Activated naive CD4-positive, alpha-beta T cell treated with anti-CD3 and anti-CD28 coated beads for 36 hours (primary cell): ENCODE measurements at places on chromosomes 3 and 15.

- DNase-seq = no peak
Observed at GRCh38 chr3:135809021-135809634, 156.4 kb upstream of the PPP2R3A start.

GRCh38 chr15:88342666-88343065, 86.1 kb upstream of the NTRK3 start:
- no peak for DNase-seq

DNA sequence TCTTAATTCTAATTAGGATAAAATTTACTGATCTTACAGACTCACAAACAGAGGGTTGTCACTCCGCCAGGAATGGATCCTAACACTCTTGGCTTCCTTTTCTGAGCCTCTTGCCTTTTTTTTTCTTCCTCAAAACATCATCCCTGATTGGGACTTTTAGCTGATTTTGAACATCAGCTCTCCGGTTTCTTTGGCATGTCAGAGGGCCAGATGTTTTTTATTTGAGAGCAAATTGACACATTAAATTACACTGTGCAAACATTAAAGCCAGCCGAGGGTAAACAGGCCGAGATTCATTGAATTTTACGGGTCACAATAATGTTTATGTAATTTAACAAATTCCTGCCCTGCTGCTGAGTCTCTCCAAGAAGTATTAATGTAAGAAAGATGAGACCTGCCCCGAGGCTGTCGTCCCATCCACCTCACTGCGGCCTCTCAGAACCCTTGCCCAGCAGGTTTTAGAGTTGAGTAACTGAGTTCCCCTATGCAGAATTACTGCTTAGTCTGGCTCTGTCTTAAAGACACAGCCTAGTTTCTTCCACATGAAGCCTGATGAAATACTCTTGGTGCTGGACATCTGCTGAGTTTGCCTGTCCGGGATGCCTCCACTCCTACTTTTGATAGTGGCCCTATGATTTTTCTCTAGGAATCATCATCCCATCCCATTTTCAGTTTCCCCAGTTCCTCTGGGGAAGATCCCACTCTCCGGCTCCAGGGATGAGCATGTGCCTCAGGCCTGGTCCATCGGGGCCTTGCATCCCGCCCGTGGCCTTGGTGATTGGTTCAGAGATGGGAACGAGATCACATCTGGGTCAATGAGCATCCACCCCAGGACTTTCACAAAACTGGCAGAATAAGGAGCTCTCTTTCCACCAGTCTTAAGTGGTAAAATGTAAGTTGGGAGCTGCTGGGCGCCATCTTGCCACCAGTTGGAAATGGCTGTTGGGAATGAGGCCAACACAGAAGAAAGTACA, 226.6 kb upstream of the TLE3 start:
- DNase-seq = no peak

DNA sequence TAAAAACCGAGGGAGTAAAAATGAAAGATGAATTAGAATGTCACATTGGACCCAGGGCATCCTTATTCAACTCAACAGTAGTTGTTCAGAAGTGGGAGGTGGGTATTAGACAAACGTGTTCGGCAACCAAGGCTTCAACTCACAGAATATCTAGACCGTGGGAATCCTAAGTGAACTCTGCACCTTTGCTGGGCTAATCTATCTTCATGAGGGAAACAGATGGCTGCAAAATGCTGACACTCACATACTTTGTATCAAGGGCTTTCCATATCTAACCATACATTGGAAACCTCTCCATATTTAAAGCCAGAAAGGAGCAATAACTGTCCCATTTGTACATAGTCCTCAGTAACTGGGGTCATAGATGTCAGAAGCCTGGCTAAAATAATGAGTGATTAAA, 20.9 kb downstream of the PLSCR1 start:
- no peak for DNase-seq

- DNase-seq = peak; percentile 16
Observed at GRCh38 chr3:170410428-170411029, 8.1 kb upstream of the CLDN11 start.

DNA sequence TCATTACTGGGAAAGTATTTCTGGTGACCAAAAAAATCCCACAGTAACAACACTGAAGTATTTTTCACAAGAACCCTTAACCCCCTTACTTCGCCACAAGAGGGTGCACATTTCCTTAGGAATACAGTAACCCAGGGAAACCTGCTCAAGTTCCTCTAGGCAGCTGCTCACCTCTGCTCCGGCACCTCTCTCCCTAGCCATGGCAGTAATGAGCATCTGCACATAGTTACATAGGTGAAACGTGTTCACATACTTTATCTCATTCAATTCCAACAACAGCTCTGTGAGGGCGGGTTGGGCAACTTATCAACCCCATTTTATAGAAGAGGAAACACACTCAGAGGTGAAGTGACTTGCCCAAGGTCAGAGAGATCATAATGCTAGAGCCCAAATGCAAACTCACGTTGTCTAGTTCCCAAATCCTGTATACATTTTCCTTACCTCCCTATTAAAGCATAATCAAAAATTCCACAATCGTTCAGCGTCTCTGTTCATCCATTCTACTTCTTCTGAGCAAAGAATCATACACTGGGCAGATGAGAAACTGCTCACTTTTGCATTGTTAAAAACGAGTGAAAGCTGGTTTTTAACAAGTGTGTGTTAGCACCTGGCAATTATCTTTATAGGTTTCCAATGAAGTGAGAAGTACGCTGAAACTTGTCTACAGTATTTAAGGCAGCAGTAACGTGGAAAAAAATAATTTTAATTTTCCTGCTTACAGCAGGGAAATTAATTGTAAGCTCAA, 90.7 kb downstream of the IGF2BP2 start:
- peak; percentile 50 for DNase-seq

DNA sequence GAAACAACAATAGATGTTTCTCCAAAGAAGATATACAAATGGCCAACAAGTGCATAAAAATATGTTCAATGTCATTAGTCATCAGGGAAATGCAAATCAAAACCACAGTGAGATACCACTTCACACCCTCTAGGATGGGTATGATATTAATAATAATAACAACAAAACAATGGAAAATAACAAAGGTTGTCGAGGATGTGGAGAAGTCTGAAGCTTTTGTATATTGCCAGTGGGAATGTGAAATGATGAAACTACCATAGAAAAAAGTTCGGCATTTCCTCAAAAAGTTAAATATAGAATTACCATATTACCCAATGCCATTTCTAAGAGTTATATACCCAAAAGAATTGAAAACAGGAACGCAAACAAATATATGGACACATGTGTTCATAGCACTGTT, 10.8 kb downstream of the BHLHE40 start:
- DNase-seq = no peak

DNA sequence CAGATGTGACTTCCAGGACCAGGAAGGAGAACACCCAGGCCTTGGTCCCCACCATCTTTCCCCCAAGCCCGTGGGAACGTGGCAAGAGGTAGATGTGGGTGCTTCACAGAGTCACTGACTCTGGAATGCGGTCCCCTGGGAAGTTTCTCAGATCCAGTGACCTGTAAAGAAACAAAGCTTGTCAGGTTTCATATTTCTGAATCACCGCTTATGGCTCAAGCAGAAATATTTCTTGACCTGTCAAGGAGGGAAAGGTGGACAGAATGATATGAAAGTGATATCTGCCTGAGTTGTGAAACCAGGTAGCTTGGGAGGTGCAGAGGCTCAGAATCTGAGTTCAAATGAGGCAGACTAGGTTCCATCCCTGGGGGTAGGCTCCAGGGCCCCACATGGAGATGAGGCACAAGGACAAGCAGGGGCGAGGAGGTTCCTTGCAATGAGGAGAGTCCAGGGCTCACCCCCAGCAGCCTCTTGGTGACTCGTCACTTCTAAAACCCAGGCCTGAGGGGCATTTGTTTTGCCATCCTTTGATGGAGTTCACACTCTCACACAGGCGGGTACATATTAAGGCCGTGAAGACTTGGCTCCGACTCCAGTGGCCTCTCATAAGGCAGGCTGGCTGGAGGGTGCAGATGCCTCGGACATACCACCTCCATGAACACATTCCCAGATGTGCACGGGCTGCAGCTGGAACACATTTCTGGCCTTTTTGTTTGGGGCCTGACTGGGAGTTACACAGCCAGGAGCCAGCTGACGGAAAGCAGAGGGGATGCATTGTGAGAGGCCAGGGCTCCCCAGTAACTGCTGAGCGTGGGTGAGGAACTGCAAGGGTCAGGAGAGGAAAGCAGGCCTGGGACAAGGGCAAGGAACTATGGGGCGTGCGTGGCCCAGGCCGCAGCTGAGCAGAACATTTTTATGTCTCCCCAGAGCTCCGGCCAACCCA, 1.3 kb downstream of the CILP start:
- DNase-seq = no peak

DNA sequence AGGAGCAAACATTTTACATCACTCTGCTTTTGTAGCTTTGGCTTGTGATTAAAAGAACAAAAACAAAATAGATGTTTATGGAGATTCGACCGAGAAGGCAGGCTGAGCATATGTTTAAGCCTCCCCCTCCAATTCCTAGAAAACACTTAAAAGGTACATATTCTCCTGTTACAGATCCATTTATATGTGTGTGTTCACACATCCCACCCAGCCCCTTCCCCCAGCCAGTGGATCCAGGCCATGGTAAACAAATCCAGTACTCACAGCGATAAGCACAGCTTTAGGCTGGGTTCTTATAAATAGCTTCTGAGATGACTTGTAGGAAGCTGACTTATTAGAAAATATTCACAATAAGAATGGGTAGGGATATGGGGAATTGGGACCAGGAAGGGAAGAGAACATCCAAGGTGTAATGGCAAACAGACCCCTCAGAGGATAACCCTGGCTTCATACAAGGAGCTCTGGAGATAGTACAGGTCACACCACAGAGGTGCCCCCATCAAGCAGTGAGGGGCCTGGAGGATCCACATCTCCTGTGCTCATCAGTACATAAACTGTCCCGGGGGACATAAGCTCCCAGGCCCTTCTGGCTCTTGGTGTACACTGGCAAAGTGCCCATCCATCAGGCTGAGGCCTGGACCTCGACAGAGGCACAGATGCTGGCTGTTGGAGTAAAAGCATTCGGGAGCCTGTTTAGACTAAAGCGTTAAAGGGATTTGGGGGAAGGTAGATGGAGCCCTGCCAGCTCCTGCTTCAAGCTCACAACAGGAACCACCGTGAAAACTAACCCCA, 70.0 kb upstream of the UBE2E1 start:
- DNase-seq = no peak

DNA sequence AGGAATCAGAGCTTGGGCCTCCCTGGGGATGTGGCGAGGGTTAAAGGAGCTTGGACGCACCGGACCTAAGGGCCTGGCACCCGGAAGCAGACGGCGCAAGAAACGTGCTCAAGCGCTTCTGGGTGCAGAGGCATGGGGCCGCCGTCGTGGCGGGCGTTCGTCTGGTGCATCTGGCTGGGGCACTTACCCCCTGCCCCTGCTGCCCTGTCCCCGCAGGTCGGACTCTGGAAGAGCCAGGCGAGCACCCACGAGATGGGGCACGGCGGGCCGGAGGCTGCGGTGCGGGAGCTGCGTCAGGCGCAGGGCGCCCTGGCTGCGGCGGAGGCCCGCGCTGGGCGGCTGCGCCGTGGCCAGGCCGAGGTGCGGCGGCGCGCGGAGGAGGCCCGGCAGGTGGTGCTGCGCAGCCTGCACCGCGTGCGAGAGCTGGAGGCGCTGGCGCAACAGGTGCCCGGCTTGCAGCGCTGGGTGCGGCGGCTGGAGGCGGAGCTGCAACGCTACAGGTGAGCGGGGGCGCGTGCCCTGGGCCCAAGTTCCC, 2.5 kb downstream of the EFCC1 start:
- peak; percentile 69 for DNase-seq

DNA sequence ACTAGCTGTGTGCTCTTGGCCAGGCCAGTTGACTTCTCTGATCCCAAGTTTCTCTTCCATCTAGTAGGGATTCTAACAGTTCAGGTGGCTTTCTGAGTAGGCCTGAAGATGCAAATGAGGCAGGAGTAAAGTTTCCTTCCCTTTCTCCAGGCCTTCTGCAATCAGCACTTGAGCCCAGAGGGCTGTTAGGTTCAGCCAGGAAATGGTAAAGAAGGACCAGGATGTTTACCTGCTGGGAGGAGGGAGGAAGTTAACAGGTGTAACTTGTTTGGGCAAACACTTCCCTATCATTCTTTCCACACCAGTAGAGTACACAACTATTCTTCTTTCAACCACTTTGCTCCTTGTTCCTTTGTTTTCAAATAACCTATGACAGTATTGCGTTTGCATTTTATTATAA, 13.3 kb upstream of the TNFSF10 start:
- DNase-seq = no peak

DNA sequence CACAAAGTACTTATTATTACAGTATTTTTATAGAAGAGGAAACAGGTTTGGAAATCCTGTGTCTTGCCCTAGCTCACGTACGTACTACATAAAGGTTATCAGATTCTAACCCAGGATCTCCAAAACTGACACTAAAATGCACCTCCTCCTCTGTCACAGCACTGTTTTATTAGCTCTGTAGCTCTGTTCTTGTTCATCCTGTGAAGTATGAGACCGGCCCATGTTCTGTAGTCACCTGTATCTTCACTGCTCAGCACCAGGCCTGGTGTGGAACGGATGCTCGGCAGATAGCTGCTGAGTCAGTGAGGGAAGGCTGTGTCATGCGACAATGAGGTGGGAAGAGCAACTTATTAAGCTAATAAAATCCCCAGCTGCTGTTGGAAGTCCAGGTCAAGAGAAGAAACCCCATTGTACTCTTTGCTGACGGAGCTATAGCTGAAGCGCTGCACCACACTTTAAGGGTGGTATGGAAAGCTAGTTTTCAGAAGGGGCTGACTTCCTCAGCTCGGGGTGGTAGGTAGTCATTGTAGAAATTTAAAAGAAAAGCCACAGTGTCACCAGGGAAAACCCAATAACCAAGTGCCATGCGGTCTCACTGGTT, 22.8 kb downstream of the BCL2A1 start:
- peak; percentile 17 for DNase-seq

- no peak for DNase-seq
Observed at GRCh38 chr15:29208352-29208751, 61.3 kb downstream of the NSMCE3 start.

DNA sequence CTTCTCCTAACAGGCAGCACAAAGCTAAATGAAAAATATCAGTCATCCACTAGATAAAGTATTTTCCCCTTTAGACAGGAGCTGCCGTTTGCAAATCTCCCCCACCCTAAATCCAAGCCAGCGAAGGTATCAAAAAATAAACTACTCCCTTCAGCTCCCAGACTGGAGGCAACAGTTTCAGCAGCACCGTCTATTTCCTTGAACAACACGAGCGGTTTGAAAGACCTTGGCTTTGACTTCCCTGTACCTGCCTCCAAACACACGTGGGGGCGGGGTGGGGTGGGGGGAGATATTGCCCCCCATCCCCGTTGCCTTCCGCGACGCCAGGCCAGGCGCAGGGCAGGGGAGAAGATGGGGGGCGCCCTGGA, 832 bp upstream of the CACNA1D start:
- no peak for DNase-seq

DNA sequence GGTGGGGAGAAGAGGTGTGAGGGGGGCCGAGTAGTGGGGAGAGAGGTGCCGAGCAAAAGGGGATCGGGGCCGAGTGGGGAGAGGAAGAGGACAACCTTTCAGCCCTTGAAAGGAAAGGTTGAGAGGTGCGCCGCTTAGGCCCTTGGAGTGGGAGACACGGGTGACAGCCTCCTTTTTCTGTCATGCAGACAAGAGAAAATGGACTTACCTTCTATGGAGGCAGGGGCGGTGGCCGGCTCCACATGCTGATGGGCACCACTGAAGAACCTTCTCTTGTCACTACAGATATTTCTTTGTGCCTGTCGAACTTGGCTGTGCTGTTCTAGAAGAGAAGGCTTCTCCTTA, 421 bp downstream of the KLHL18 start:
- DNase-seq = peak; percentile 35

- DNase-seq = no peak
Observed at GRCh38 chr3:14343338-14344112, 58.9 kb upstream of the SLC6A6 start.

- no peak for DNase-seq
Observed at GRCh38 chr3:25911525-25912295, 121.8 kb downstream of the OXSM start.

GRCh38 chr15:72682772-72683171, 3.2 kb downstream of the HIGD2B start:
- DNase-seq = no peak
